ELR (cell line): ENCODE measurements at places on chromosomes 2 and 18.

GRCh38 chr2:217948897-217949296, 53.9 kb downstream of the TNS1 start:
- DNase-seq, result no peak

DNA sequence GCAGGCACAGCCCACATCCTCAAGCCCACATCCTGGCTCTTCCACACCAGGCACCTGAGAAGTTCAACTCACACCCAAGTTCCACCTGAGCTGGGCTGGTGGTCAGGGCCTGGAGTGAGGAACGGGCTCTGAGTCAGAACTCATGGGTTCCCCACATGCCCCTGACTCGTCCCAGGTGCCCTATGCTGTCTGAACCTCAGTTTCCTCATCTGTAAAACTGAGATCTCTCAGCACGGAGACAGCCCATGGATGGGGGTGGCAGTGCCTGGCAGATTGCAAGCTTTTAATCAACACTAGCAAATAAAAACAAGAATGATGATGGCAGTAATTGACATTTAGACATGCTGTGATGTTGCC, 307.8 kb downstream of the NDUFA10 start:
- no peak for DNase-seq

DNA sequence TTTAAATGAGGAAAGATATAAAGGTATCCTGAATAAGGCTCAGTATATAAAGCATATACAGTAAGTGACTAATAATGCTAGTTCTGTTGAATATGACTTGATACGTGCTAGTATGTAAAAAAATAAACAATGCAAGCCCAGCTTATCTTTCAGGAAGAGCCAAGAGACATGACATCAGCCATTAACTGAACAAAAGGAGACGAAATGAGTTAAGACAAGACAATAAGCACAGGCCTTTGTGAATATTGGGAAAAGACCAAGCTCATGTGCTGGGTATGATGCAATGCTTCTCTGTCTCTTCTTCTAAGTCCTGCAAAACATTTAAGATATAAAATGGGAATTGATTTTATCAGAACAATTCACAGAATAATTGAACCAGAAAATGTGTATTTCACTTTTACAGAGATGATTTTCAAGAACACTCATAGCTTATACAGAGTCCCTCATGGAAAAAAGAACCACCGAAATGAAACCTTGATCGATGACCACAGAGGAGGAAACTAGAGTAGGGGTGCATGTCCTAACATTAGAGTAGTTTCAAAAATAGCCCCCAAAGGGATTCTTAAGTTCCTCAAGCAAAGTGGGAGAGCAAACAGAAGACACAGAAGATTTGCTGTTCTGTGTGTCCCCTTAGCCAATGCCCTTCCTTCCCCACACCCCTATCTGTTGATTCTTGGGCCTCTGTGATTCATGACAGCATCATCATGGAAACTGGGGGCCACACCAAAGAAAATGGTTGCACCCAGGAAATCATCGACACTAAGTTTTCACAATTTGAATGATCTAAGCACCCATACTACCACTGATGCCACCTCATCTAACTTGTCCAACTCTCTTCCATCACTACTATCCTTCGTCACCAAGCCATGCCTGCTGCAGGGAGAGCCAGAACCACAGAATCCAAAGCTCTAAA, 68.0 kb upstream of the CRIM1 start:
- peak; percentile 55 for DNase-seq

GRCh38 chr2:218257390-218257981, 3.3 kb upstream of the GPBAR1 start:
- peak; percentile 43 for DNase-seq

DNA sequence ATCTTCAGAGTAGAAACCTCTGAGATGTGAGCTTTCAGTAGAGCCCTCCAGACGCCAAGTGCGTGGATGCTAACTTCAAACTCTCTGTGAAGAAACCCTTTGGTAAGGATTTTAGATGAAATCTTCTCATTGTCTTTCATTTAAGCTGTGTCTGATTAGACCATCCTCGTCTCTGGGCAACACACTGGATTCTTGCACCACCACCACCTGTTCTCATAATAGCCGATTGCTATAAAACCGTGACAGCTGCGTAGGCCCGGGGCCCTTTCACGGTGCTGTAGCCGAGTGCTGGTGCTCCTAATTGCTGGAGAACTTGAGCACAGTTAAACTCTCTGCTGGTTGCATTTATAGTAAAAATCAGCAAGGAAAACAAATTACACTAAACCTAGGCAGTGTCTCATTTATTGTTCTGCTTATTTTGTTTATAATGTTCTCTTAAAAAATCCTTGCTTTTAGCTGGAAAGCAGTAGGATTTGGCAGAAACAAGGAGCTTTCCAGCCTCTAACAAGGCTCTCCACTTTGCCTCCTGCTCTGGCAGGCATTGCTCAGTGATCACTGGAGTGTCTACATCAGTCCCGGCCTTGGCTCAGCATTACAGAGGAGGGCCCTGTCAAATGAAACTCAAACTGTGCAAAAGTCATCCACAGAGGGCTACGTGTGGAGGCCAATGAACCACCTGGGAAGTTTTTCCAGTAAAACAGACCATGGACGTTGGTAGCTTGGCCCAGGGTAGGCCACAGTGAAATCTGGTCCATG, 40.9 kb upstream of the MBP start:
- DNase-seq, result no peak

DNA sequence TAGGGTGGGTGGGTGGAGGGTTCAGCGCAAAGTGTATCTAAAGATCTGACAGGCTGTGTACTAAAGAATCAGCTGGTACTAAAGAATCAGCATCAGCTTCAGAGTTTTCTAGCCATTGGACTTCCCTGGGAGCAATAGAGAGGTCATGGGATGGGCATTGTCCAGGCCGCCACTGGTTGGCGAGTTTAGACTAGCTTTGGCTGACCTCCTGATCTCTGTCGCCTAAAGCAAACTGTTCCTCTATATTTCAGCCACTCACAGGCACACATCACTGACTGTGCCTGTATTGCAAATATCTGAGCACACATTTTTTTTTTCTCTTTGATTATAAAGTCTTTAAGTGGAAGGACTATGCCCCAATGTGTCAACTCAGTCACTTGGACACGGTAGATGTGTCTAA, 267.8 kb upstream of the SKOR2 start:
- no peak for DNase-seq

- DNase-seq, result peak; percentile 65
Measured at GRCh38 chr2:218876562-218877219, 4.0 kb upstream of the WNT10A start.

DNA sequence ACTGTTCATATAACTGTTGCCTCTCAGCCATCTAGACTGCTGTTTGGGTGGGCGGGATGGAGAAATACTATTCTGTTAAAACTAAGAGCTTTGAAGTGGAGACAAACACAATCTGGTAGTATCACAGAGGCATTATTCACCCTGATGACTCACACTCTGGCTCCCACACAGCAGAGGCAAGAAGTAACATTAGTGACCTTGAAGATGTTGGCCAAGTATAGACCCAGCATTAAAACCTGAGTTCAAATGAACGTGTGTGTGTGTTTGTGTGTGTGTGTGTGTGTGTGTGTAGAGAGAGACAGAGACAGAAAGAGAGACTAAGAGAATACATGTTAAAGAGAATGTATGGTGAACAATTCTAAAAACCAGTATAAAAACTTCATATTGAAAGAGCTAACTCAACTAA, 22.5 kb upstream of the ACVR1 start:
- DNase-seq, result peak; percentile 83

DNA sequence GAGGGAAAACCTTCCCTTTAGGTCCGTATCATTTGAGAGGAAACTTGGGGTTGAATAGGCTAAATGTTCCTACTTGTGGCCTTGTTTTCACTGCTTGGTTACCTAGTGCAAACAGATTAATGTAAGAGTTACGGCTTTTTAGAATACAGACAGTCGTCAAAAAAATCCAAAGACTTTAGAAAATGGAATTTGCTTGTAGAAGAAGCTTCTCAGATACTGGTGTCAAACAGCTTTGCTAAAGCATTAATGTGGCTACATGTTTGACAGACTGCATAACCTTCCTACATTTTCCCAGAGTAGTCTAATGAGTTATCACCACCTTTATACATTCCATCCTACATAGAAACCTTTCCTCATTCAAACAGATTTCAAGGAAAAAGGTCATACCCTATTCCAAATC, 114.6 kb downstream of the FMNL2 start:
- no peak for DNase-seq

DNA sequence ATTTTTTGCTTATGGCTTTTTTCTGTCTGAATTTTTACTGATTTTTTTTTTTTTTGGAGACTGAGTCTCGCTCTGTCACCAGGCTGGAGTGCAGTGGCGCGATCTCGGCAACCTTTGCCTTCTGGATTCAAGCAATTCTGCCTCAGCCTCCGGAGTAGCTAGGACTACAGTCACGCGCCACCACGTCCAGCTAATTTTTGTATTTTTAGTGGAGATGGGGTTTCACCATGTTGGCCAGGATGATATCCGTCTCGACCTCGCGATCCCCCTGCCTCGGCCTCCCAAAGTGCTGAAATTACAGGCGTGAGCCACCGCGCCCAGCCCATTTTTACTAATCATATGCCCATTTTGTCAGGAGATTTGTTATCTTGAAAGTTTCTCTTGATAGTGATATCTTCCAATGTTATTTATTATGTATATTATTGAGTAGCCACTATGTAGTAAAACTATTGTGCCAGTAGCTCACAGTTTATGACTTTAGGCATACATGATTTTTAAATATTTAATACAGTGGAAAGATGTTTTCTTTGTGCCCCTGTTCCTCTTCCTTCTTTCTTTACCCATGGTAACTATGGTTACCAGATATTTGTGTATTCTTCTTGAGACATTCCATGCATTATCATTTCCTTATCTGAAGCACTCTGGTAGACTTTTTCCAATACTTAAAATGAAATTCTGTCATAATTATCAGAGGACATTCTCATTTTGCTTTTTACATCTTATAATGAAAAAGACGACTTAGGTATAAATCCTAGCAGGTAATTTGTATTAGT, 2.1 kb downstream of the HAT1 start:
- no peak for DNase-seq

- no peak for DNase-seq
Measured at GRCh38 chr2:3104261-3104660, 273.4 kb downstream of the EIPR1 start.

DNA sequence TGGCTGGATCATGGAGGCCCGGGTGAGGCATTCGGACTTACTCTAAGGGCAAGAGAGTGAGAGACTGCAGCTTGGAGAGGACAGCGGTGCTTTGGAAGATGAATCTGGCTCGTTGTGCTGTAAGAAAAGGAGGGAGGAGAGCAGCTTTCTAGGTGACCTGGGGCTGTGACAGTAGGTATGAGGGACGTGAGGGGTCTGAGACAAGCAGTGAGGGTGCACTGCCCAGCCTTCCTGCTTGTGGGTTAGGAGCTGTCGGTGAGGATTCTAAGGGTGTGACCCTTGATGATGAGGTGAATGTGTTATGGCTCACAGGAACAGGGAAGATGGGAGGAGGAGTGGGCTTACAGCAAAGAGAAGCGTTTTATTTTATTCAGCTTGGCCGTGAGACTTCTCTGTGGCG, 27.1 kb upstream of the RHOB start:
- DNase-seq, result no peak

DNA sequence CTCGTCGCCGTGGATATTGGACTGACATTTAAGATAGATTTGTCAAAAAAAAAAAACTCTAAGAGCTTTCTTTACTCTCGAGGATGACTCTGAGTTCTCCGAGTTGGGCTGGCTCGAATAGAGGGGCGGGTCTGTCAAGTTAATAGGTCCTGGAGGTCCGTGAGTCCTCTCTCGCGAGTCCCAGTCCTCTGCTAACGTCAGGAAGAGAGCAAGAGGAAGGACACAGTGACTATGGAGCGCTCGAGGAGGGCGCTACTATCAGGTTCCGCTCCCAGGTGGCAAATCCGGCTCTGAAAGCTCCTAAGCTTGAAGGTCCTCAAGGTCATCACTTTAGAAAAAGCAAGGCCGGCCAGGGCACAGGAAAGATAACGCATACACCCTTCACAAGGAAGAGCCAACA, 404 bp upstream of the AKAIN1 start:
- no peak for DNase-seq
